ENCODE measurements at places on chromosomes 7 and 10. TPM values are rescaled to one million over a fixed set of nuclear protein-coding genes. Genes with fewer than 3 reads are reported as not detected.

DNA sequence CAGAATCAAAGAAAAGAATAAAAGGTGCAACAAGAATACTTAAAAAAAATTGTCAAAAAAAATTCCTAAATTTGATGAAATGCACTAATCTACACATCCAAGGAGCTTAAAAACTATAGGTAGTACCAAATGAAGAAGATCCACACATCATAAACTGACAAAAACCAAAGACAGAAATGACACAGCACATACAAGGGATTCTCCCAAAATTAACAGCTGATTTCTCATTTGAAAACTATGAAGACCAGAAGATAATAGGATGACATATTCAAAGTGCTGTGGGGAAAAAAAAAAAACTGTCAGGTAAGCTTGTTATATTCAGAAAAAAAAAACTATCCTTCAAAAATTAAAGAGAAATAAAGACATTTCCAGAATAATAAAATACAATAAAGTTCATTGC, 618.2 kb downstream of the TNS3 start:
- no peak for DNase-seq

DNA sequence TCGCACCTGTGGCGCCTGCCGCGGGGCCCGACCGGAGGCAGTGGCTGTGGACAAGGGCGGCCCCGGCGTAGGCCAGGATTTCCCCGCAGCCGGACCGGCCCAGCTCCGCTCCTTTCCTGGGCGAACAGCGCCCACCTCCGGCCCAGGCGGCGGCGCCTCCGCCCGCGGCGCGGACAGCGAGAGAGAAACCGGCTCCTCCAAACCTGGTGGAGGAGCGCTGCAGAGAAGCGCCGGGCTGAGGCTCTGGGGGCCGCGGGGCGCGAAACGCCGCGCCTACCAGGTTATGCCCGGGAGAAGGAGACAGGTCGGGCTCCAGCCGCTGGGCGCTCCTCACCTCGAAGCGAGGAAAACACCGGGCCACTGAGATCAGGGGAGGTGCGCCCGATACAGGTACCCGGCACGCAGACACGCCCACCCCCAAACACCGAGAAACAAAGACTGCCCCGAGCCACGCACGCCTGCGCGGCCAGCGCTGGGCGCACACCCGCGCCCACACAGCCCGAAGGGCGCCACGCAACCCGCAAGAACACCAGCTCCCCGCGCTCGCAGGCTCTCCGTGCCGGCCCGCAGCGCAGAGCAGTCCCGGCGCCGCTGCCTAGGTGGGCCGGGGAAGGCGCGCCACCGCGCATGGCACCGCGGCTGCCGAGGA, 3.3 kb downstream of the GRID1 start:
- DNase-seq: no peak

DNA sequence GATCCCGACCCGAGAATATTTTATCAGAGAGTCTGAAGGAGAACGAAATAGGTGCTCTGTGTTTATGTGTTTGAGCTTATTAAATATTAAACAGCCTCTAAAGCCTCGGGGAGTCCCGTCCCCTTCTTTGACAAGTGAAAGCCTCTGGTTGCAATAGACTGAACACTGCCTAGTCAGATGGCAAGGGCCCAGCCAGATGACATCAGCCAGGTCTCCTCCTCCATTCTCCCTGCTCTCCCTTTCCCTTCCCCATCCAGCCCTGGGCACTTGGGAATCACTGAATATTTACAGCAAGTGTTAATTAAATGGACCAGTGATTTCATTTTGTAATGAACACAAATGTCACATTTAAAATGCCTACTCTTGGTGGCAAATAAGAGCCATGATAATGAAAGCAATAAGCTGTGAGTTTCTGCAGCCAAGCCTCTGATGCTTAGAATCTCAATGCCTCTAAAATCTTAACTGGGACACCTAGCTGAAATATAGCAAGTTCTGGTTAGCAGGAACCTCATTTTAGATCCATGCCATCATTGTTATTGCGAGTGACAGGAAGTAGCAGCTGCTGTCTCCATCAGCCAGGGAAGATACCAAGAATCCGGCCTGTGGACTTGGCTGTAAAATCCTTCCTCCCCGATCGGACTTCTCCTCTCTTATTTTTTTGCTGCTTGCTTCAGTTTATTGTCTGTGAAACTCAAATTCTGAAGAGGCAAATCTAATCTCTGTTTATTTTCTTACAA, 202.1 kb downstream of the PRPF18 start:
- DNase-seq: no peak

DNA sequence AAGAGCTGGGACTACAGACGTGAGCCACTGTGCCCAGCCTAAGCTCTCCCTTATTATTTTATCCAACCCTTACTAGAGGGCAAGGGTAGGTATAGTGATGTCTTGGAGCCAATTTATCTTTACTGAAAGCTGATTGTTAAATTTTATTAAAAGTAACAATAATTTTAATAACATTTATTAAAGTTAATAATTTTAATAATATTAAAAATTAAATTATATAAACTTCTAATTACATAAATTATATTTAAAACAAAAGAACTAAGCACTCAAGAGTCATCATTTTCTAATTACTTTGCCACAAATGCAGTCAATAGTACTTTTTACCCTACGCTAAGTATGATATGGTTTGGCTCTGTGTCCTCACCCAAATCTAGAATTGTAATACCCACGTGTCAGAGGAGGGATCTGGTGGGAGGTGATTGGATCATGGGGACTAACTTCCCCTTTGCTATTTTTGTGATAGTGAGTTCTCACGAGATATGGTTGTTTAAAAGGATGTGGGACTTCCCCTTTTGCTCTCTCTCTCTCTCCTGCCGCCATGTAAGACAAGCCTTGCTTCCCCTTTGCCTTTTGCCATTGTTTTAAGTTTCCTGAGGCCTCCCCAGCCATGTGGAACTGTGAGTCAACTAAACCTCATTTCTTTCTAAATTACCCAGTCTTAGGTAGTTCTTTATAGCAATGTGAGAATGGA, 58.4 kb upstream of the ETV1 start:
- DNase-seq: no peak

DNA sequence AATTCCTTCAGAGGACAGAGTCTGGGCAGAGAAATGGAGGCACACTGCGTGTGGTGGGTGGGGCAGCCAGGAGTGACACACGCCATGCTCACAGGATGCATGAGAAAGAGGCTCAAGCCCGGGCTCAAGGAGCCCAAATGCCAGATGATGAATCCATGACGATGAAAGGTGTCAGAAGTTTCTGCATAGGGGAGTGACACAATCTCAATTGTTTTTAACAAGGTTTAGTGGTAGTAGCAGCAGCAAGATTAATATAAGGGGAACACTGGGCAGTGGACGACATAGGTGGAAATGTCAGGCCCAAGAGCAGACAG, 126.1 kb downstream of the TNS3 start:
- no peak for DNase-seq

DNA sequence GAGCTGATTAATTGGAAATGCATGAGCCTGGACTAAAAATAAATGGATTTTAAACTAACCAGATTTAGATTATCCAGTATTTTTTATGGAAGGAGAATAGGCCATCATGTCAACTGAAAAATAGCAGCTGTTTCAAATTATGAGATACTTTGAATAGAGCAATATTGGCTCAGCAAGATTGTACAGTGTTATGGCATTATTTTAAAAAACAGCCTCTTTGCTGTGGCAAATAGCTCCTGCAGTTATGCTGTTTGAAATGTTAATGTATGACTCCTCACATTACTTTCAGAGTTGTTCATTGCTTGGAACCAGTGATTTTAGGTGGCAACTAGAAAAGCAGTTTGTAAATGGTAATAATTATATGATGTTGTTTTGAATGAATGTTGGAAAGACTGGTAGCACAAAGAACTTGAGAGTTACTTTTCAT, 244.5 kb downstream of the KIAA1217 start:
- no peak for DNase-seq

- no peak for DNase-seq
These were observed 658.1 kb upstream of the MGMT start for GRCh38 chr10:128808921-128809440.

DNA sequence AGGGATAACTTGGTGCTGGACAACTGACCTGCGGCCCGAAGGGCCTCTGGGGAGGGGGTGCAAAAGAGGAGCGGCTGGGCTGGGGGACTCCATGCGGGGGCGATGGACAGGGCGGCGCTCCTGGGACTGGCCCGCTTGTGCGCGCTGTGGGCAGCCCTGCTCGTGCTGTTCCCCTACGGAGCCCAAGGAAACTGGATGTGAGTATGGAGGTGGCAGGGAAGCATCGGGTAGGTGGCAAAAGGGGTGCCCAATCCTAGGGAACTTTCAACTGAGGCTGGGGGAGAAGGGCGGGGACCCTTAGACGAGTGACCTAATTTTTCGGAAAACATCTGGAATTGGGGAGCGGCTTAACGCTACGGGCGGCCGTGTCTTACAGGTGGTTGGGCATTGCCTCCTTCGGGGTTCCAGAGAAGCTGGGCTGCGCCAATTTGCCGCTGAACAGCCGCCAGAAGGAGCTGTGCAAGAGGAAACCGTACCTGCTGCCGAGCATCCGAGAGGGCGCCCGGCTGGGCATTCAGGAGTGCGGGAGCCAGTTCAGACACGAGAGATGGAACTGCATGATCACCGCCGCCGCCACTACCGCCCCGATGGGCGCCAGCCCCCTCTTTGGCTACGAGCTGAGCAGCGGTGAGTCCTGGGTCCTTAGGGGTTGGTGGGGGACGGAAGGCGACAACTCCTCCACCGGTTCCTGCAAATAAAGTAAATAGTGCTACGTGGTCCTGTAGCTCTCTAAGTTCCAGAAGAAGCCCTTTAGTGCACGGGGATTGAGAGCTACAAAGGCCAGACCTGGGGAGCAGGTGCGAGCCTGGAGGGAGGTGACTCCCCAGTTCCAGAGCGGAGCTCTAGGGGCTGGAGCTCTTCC, 622 bp downstream of the WNT16 start:
- DNase-seq: no peak

DNA sequence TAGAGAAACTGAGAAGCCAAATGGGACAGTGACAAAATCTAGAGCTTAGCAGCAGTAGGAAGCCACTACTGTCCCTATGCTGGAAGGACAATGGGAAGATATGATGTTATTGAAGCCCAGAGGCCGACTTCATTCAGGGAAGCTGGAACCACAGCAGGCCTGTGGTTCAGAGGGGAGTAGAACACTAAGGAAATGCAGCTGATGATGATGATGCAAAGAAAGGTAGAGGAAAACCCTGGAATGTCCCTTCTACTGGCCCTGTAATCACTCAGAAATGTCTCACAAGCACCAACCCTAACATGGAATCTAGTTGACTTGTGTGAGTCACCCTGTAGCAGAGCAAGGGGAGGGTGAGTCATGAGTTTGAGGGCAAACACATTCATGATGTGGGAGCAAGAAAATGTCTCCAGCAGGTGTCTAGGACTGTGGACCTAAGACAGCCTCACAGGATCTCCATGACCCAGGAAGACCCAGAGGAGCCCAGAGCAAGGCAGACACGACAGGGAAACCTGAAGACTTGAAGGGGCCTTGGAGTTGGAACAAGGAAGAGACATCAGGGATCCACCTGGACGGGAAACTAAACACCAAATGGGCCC, 37.0 kb upstream of the LRRC17 start:
- peak; percentile 96 for DNase-seq

- DNase-seq: no peak
These were observed 38.1 kb upstream of the ECHDC3 start for GRCh38 chr10:11704092-11704491.

DNA sequence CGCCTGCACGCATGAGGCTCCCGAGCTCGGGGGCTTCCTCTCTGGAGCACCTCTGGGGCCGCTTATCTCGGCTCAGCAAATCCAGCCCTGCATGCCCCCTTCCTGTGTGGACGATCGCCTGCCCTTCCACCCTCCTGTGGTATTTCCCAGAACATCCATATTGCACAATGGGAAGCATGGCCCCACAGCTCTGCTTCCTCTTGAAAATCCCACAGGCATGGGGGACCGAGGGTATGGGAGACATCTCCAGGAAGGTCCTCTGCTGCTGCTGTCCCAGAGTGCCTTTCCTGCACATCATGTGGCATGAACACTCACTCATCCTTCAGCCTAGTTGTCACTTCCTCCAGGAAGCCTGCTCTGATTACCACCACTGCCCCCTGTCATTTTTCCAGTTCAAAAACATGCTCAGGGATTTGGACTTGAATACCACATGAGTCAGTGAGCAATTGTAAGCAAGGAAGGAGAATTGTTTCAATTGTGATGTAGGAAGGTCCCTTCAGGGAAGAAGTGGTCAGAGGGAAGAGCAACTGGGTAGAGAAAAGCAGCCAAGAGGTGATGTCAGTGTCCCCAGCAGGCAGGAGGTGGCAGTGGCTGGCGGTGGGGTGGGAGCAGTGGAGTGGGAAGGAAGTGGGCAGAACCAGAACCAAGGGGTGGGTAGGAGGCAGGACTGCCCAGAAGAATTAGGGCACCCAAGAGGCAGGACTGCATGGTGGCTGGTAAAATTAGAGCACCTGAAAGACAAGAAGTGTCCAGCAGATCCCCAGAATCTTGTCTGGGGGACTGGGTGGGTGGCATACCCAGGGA, 67.5 kb upstream of the ZMIZ1 start:
- no peak for DNase-seq

DNA sequence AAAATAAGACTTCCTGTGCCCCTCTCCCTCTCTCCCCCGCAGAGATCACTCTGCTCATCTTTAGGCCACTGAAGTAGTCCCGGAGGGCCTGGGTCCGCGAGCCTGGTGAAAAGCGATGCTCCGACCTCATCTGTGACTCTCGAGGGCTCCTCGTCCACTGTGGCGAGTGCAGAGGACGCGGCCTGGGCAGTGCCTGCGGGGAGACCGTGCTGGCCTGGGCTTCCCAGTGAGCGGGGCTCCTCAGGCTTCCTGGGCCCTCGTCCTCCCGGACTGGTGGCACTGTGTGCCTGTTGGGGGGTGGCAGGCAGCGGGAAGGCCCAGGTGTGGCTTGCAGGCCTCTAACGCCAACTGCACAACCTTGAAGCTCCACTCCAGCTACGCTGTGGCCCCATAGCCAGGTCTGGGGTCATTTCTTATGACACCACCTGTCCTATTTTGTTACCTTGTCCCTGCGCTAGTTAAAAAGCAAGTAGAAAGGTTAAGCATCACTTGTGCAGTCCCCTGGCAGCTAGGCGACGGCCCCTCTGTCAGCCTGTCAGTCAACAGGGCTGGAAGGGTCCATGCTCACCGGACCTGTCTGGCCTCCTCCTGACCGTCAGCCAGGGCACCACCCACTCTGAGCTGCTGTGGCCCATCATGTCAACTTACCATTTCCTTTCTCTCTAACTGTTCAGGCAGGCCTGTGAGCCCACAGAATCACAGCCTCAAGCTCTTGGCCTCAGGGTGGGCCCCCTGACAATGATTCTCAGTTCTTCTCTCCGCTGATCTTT, 20.5 kb downstream of the MNX1 start:
- no peak for DNase-seq

DNA sequence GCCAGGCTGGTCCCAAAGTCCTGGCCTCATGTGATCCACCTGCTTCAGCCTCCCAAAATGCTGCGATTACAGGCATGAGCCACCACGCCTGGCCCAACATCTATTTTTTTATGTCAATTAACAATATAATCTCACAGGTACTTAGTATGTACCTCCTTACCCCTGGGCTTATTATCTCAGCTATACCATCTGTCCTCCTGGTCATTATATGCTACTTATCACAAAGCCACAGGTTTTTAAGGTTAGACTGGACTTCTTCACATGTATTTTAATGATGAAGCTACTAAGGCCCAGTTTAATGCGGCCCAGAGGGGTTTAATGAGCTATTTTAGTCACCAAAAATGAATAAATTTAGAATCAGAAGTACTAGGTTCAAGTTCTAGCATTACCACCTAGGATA, 3.4 kb downstream of the NSUN6 start:
- no peak for DNase-seq

GRCh38 chr10:17062955-17063484, 66.6 kb downstream of the CUBN start:
- no peak for DNase-seq

GRCh38 chr10:128345353-128345752, 219.1 kb upstream of the MKI67 start:
- DNase-seq: no peak

VWA2 gene
- polyA plus RNA-seq: not detected

TMEM176A gene
- 1.5 TPM for polyA plus RNA-seq

MMP21 gene
- 0.07 TPM for polyA plus RNA-seq

FXYD4 gene
- not detected for polyA plus RNA-seq

PIK3AP1 gene
- 0.16 TPM for polyA plus RNA-seq
